Type B pancreatic cell (in vitro differentiated cells): ENCODE measurements at places on chromosomes 2 and 18. TPM values are rescaled to one million over a fixed set of nuclear protein-coding genes. Genes with fewer than 3 reads are reported as not detected.

GRCh38 chr2:45631319-45631718 is 20.2 kb upstream of the PRKCE start:
- H3K27me3 ChIP-seq = peaks cover 38% of the 10 kb centered on the region
- DNase-seq = no peak
- H3K4me3 ChIP-seq = no peak overlapping the region
- H3K27ac ChIP-seq = no peak overlapping the region
- H3K36me3 ChIP-seq = no peaks in the 10 kb centered on the region
- no peaks in the 10 kb centered on the region for H3K4me1 ChIP-seq

DNA sequence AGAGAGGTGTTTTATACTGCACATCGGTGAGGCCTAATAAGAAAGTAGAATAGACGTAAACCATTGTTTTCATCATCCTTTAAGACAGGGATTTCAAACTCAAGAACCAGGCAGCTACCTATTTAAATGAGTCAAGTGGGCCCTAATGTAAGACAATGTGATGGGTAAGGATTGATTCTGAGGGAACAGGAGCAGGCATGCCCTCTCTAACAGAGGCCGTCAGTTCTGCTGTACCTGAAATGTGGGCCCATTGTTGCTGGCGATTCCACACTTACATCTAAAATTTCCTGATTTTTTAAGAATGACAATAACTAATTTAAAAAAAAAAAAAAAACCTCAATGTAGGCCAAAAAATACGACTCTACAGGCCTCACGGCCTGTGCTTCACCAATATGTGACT is 67.5 kb downstream of the ACSL3 start:
- no peak overlapping the region for H3K4me3 ChIP-seq
- H3K36me3 ChIP-seq = peaks cover 34% of the 10 kb centered on the region
- no peaks in the 10 kb centered on the region for H3K27me3 ChIP-seq
- H3K27ac ChIP-seq = no peak overlapping the region
- no peak for DNase-seq

GRCh38 chr18:77249569-77250500 is at the start of gene GALR1:
Gene GALR1 (plus strand): TSS chr18:77249848. CDS start chr18:77250549, 701 bp downstream.
- peaks cover 7% of the 10 kb centered on the region for H3K4me1 ChIP-seq
- H3K27ac ChIP-seq = no peak within 1 kb of the TSS
- no peak for DNase-seq
- H3K4me3 ChIP-seq = peak within 1 kb of the TSS; percentile 87

DNA sequence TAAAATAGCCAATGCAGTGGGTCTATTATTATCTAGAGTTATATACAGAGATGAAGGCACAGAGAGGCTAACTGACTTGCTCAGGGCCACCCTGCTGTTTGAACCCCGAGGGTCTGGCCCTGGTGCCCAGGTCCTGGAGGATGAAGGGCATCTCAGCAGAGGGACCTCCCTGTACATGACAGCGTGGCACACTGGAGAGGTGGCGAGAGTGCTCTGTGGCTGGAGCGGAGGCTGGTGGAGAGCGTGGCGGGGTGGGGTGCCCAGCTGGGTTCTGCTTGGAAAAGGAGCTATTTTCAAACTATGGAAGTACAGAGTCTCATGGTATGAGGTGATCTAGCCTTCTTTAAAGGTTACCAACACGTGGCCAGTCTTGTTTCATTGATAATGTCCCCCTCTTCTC is 35.8 kb downstream of the GREB1 start:
- no peak overlapping the region for H3K27ac ChIP-seq
- H3K36me3 ChIP-seq = no peaks in the 10 kb centered on the region
- H3K4me3 ChIP-seq = no peak overlapping the region
- DNase-seq = no peak
- no peaks in the 10 kb centered on the region for H3K27me3 ChIP-seq
- H3K4me1 ChIP-seq = peaks cover 6% of the 10 kb centered on the region

USP37 gene
- 16.5 and 22.9 TPM in 2 replicates for total RNA-seq

DNA sequence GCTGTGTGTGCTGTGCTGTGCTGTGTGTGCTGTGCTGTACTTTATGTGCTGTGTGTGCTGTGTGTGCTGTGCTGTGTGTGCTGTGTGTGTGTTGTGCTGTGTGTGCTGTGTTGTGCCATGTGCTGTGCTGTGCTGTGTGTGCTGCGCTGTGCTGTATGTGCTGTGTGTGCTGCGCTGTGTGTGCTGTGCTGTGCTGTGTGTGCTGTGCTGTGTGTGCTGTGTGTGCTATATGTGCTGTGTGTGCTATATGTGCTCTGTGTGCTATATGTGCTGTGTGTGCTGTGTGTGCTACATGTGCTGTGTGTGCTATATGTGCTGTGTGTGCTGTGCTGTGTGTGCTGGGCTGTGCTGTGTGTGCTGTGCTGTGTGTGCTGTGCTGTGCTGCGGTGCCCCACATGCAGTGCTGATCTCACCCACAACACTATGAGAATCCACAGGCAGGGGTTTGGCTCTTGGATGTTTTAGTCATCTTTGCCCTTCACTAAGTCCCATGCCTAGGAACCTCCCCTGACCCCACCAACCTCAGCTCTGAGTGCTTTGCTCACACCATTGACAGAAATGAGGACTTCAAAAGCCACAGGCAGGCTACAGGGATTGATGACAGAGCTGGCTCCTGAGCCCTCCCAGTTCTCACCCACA is 30.5 kb upstream of the MAL start:
- H3K27me3 ChIP-seq = peaks cover 13% of the 10 kb centered on the region
- peak overlapping the region; percentile 68 for H3K27ac ChIP-seq
- no peak for DNase-seq
- H3K4me3 ChIP-seq = peak overlapping the region; percentile 58
- no peaks in the 10 kb centered on the region for H3K36me3 ChIP-seq

UGT1A6 gene
- 0.52 and 1.9 TPM in 2 replicates for total RNA-seq

- no peak overlapping the region for H3K4me3 ChIP-seq
- no peak overlapping the region for H3K27ac ChIP-seq
- no peaks in the 10 kb centered on the region for H3K27me3 ChIP-seq
- no peak for DNase-seq
- H3K36me3 ChIP-seq = peaks cover 4% of the 10 kb centered on the region
Measured at GRCh38 chr2:181038796-181039195, 58.4 kb downstream of the UBE2E3 start.

ADRA2B gene
- total RNA-seq = 2.4 and 13.9 TPM in 2 replicates

DNA sequence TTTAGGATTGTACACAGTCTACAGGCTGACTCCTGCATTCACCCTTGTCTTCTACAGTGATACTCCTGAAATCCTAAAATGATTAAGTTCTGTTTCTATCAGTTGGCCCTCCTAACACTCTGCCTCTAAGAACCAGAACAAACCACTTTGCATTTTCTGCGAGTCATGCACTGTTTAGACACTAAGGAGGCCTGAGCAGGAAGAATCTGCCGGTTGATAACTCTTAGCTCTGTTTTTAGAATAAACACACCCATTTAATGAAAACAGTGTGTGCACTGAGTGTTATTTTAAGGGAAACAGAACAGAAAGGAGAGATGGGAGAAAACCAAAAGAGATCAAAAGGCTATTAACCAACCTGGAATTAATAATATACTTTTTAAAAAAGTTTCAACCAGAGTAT is 22.9 kb upstream of the SSB start:
- H3K36me3 ChIP-seq = no peaks in the 10 kb centered on the region
- no peak overlapping the region for H3K4me3 ChIP-seq
- no peaks in the 10 kb centered on the region for H3K27me3 ChIP-seq

- no peaks in the 10 kb centered on the region for H3K36me3 ChIP-seq
- no peak for DNase-seq
- peak overlapping the region; percentile 86 for H3K27ac ChIP-seq
- peaks cover 10% of the 10 kb centered on the region for H3K4me1 ChIP-seq
- H3K4me3 ChIP-seq = peak overlapping the region; percentile 45
- no peaks in the 10 kb centered on the region for H3K27me3 ChIP-seq
Measured at GRCh38 chr18:49858309-49859020, 45.1 kb upstream of the ACAA2 start.

TANC1 gene
- total RNA-seq = 56.9 and 138 TPM in 2 replicates

TANK gene
- total RNA-seq = 34.4 and 43.3 TPM in 2 replicates

GRCh38 chr2:241156971-241157441 is 6.7 kb downstream of the PPP1R7 start:
- no peaks in the 10 kb centered on the region for H3K36me3 ChIP-seq
- no peak overlapping the region for H3K4me3 ChIP-seq
- no peak overlapping the region for H3K27ac ChIP-seq
- no peaks in the 10 kb centered on the region for H3K27me3 ChIP-seq
- DNase-seq = no peak

DNA sequence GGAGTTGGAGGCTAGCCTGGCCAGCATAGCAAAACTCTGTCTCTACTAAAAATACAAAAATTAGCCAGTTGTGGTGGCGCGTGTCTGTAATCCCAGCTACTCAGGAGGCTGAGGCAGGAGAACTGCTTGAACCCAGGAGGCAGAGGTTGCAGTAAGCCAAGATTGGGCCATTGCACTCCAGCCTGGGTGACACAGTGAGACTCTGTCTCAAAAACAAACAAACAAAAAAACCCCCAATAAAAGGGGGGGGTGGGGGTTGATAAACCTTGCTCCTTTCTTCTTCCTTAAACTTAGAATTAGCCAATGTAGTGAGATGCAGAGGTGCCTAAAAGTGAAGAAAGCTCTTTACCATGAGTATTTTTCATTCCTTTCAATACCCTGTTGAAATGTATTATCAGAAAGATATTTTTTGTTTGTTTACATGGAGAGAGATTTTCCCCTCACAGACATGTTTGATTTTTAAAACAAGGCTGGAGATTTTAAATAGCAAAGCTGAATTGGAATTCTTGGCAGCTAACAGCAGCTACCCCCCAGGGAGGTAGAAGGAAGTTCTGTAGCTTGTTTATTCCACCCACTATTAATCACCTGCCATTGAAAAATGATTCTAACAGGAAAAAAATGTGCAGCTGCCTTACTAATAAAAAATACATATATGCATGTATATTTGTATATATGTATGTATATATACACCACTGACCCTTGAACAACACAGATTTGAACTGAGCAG is 48.6 kb downstream of the GYPC start:
- H3K36me3 ChIP-seq = peaks cover 5% of the 10 kb centered on the region
- DNase-seq = no peak
- peaks cover 15% of the 10 kb centered on the region for H3K4me1 ChIP-seq

CHRND gene
- total RNA-seq = 0.60 TPM in 1 of 2 replicates, not detected in the other

GPBAR1 gene
- 2.1 and 5.7 TPM in 2 replicates for total RNA-seq

- H3K27me3 ChIP-seq = no peaks in the 10 kb centered on the region
- no peaks in the 10 kb centered on the region for H3K36me3 ChIP-seq
- H3K4me1 ChIP-seq = no peaks in the 10 kb centered on the region
- H3K4me3 ChIP-seq = no peak overlapping the region
Measured at GRCh38 chr2:199505755-199506403, 48.1 kb upstream of the SATB2 start.

GRCh38 chr2:114550364-114550763 is 107.9 kb downstream of the DPP10 start:
- peaks cover 11% of the 10 kb centered on the region for H3K4me1 ChIP-seq
- no peak overlapping the region for H3K4me3 ChIP-seq
- H3K36me3 ChIP-seq = no peaks in the 10 kb centered on the region
- peaks cover 12% of the 10 kb centered on the region for H3K27me3 ChIP-seq
